ENCODE measurements at places on chromosomes 7 and 10. TPM values are rescaled to one million over a fixed set of nuclear protein-coding genes. Genes with fewer than 3 reads are reported as not detected.

DNA sequence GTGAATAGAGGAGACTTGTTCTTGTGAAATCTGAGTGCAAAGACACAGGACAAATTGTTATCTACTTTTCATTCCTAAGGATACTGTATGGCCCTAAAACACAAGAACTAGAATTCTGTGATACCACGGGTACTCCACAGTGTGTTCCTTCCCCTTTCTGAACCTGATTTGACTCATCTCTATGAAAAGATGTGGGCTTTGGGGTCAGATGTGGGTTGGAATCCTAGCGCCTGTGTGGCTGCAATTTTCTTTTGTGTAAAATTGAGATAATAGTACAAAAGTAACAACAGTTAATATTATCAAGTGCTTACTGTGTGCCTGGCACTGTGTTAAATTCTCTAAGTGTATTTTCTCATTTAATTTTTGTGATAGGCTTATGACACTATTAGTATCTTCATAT lies 8.1 kb downstream of the SRGN start:
- DNase-seq = no peak

DNA sequence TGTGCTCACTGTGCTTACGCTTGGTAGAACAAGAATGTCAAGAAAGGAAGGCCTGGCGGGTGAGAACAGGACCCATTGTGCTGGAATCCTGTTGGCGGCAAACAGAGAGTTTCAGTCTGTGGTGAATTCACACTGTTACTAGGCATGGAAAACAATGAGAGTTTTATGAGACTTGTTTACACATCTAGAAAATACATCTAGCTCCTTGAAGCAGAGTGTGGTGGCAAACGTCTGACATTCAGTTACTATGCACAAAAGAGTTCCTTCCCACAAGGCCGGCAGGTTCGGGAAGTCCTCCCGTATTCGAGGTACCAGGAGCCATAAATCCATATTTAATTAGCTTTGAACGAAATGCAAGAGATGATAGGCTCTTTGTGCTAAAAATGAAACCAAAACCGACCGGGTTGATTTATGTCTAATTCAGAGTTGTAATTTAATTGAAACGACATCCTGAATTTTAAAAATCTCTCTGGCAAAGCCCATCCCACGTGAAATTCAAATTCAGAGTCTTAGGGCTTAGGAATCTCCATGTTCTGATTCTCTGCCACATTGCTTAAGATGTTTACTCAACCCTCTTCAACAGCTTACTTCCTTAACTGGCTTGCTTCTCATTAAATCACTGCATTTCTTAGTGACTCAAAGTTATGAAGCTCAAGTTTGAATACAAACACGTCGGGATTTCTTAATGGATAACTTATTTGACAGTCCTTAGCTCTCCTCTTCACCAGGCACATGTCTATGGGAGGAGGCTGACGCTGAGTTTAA lies 299.9 kb upstream of the PITRM1 start:
- no peak for DNase-seq

- no peak for DNase-seq
Observed at GRCh38 chr10:5482016-5482415, 17.4 kb downstream of the CALML5 start.

GRCh38 chr7:29885626-29886025 lies 79.3 kb downstream of the WIPF3 start:
- DNase-seq = no peak

INMT gene
- polyA plus RNA-seq = 24.2 TPM

ARHGAP22 gene
- polyA plus RNA-seq = 2.3 TPM

MGAM2 gene
- polyA plus RNA-seq = 0.10 TPM

All from right lung (tissue), 10 donors.